H9 (cell line): ENCODE measurements at places on chromosomes 4 and X.

- no peak for DNase-seq
These were observed 8.0 kb upstream of the CPEB2 start for GRCh38 chr4:14994242-14994641.

GRCh38 chrX:9352694-9353411 lies 112.0 kb upstream of the TBL1X start:
- no peak for DNase-seq

DNA sequence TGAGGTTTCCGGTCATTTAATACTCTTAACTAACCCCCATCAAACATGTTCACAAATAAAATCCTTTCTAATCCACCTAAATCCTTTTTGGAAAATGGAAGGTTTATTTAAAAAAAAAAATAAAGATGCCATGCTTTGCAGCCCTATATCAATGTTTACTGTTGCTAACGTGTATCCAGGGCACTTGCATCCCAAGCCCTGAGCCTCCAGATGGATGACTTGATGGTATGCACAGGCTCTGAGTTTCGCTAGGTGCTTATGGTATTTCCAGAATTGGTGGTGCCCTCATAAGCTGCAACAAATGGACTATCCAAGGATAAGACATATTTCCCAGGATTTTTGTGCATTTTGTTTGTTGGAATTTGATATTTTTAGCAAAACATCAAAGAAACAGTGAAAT lies 257.7 kb downstream of the PRDM5 start:
- DNase-seq = no peak

- no peak for DNase-seq
These were observed 181.6 kb upstream of the NOCT start for GRCh38 chr4:138833974-138834373.

DNA sequence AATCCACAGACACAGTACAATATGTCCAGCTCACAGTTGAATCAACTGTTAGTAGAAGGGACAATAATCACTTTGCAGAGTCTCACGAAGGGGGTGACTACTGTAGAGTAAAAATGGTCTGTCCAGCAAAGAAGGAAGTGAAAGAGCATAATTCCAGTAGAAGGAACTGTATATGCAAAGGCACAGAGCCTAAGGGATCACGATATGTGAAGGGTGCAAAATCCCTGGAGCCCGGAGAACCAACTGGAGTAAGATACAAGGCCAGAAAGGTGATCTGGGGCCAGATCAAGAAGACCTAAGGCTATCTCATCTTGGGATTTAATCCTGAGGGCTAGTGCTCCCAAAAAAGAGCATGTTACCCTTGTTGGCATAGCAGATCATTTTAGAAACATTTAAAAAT lies 192.7 kb upstream of the LDB2 start:
- DNase-seq = no peak

DNA sequence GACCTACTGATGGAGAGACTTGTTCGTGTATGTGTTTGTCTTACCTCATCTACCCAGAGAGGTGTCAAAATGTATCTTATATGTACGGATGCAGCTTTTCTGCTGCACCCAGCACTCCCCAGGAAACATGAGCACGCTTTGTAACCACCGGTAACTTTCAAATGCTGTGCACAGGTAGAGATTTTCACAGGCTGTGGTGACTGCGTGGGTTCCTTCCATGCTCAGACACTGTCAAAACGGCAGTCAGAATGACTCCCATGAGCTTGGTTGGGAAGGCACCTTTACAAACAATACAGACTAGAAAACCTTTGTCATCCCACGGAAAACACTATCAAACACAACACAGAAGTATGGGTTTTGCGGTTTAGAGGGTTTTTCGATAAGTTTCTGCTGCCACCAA lies 28.2 kb downstream of the F11 start:
- no peak for DNase-seq

DNA sequence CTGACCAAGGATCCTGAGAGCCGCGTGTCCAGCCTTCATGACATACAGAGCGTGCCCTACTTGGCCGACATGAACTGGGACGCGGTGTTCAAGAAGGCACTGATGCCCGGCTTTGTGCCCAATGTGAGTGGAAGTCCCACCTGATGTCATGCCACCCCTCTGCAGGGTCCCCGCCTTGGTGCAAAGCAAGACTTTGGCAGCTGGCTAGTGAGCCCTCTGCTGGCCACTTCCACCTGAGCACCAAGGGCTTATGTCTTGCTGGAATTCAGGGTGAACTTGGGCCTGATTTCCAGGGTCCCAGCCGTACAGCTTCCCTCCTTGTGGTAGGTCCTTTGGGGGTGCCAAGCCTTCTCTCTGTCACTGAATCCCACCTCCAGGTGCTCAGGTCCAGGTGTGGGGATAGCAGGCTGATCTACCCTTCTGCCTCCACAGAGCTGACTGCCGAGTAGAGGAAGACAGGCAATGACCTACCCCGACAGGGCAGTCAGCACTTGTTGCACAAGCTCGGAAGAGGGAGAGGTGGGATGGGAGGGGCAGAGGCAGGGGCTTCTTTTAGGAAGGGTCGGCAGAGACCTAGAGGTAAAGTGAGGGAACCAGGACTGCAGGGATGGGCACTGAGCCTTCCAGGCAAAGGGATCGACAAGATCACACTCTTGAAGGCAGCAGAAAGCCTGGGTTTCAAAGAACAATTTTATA lies 248.1 kb downstream of the EVC2 start:
- peak; percentile 67 for DNase-seq

DNA sequence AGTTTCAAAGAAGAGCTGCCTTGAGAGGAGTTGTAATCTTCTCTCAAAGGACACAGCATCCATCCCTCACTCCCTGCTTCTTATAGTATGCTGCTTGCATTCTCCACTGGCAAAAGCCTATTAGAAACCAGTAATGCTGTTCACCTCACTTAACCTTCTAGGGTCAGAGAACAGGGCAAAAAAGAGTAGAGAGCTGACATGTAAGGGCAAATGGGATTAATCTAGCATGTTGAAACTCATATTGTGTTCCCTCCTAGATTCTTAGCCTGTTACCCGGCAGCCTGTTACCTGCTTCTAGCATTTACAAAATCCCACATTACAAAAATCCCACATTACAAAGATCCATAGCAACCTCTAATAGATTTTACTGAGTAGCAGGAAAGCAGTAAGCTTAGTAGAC lies 244.7 kb downstream of the SLC7A11 start:
- no peak for DNase-seq

GRCh38 chr4:96183611-96184010 lies 343.7 kb downstream of the PDHA2 start:
- DNase-seq = no peak

- no peak for DNase-seq
These were observed 264.6 kb upstream of the HAND2 start for GRCh38 chr4:173794662-173795061.

GRCh38 chr4:27023366-27023765 lies 162.7 kb downstream of the STIM2 start:
- DNase-seq = no peak

DNA sequence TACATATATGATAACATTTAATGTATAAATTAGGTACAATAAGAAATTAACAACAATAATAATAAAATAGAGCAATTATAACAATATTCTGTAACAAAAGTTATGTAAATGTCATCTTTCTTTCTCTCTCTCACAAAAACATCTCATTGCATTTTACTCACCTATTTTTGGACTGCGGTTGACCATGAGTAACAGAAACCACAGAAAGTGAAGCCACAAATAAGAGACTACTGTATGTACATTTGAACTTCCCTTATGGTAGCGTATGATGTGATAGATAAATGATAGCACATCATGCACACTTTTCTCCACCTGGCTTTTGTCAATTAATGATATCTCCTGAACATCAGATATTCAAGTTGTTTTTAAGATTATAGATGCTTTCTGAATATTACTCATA lies 80.5 kb downstream of the HNRNPD start:
- DNase-seq = no peak

DNA sequence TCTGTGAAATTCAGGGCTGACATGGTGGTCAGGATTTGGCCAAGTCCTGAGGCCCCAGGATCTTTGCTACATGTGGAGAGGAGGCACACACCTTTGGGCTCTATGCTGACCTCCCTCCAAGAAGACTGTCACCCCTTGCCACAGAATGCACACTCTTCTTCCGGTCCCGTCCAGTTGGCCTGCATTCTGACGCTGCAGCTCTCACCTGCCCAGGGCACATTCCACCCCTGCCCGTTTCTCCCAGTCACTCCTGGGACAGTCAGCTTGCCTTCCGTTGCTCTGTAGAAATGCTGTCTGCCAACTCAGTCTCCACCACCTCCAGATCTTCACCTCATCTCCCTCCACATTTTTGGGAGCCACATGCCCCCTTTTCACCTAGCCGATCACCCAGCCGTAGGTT lies 76.7 kb downstream of the SHROOM2 start:
- DNase-seq = no peak

GRCh38 chrX:119790977-119791436 lies 423 bp downstream of the RPL39 start:
- no peak for DNase-seq

DNA sequence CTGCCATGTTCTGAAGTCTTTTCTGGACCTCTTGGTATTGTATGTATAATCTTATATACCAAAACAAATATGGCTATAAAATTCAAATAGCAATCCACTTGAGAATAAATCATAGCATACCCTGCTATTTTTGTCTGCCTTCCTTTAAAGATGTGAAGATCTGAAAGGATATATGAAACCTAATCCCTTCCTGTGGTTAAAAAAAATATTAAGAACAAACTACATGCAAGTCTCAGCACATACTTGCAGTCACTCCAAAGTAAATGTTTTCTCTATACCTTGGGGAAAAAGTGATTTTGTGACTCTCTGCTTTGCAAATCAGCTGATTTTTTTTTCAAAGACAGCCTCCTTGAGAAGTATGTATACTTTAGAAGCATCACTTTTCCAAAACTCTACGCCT lies 322.9 kb downstream of the ANKRD50 start:
- no peak for DNase-seq

GRCh38 chrX:108584617-108585211 lies 145.1 kb downstream of the COL4A5 start:
- DNase-seq = peak; percentile 52

DNA sequence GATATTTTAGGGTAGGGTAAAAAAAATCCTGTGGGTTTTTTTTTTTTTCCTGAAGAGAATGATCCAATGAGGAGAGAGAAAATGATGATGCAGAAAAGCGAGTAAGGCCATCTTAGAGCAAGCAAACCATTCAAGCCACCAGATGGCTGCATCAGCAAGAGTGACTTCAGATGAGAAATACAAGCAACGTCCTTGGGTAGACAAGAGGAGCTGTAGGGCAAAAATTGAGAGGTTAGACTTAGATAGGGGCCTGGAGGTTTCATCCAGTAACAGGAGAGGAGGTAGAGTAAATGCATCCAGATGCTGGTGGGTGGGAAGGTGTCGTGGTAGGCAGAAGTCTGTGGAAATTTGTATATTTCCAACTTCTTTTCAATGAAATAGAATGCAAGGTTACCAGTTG lies 14.6 kb downstream of the FTHL17 start:
- no peak for DNase-seq

DNA sequence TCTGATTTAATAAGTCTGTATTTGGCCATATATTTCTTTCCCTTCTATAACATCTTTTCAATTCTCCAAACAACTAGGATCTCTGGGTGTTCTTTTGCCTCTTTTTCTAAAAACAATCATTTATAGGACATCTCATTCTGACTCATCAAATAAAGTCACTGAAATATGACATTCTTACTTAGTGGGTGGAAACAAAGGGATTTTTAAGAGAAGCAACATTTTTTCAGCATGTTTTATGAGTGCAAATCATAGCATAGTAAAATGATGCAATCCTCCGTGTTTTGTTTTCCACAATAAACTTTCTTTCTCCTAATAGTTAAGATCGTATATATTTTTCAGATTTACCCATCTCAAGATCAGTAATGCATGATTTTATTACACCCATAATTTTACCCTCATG lies 179.8 kb downstream of the SPCS3 start:
- DNase-seq = no peak

- no peak for DNase-seq
These were observed 99.1 kb upstream of the FAM47C start for GRCh38 chrX:36908801-36909675.

DNA sequence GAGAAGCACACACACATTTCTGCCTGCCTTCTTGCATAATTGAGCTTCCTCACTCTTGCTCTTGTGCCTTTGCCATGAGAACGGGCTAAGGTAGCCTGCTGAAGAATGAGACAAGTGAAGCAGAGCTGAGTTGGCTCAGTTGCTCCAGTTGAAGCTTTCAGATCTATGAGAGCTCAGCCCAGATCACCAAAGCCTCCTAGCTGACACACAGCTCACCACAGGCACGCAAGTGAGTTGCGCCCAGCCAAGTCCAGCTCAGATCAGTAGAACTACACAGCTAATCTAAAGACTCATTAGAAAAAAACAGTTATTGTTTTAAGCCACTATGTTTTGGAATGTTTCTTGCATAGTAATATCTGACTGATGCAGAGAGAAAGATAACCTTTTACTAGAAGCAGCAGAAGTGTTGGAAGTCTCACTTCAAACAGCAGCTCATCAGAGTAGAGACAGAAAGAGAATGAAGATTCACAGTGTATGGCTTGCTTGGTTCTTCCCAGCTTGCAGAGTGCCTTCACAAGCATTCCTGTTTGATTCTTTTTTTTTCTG lies 362.4 kb downstream of the MID1IP1 start:
- DNase-seq = no peak

DNA sequence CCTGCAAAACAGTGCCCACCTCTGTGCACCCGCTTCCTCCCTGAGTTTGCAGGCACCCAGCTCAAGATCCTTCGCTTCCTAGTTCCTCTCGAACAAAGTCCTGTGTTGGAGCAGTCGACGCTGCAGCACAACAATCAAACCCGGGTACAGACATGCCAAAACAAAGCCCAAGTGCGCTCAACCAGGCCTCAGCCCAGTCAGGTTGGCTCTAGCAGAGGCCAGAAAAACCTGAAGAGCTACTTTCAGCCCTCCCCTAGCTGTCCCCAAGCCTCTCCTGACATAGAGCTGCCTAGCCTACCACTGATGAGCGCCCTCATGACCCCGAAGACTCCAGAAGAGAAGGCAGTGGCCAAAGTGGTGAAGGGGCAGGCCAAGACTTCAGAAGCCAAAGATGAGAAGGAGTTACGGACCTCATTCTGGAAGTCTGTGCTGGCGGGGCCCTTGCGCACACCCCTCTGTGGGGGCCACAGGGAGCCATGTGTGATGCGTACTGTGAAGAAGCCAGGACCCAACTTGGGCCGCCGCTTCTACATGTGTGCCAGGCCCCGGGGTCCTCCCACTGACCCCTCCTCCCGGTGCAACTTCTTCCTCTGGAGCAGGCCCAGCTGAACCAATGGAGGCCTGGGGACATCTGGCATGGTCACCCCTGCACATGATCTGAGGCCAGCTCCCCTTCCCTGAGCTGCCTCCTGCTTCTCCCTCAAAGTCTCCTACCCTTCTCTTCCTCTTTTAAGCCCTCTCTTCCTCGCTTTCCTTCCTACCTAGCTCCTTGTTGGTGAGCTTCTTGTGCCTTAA lies 6.9 kb downstream of the APEX2 start:
- no peak for DNase-seq

GRCh38 chr4:151031831-151032605 lies 16.9 kb upstream of the LRBA start:
- no peak for DNase-seq

DNA sequence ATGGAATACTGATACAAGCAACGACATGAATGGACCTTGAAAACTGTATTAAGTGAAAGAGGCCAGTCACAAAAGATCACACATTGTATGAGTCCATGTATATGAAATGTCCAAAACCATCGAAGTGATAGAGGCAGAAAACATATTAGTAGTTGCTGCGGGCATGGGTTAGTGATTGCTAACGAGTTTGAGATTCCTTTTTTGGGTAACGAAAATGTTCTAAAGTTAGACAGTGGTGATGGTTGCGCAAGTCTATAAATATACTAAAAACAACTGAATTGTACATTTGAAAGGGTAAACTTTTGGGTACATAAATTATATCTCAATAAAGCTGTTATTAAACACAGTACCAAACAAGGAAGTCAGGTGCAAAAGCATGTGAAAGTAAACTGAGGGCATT lies 234.5 kb downstream of the FBXW7 start:
- DNase-seq = no peak

GRCh38 chr4:124276461-124276860 lies 436.1 kb downstream of the ANKRD50 start:
- no peak for DNase-seq
